Fibroblast of lung (primary cell): ENCODE measurements at places on chromosomes 13 and 19.

DNA sequence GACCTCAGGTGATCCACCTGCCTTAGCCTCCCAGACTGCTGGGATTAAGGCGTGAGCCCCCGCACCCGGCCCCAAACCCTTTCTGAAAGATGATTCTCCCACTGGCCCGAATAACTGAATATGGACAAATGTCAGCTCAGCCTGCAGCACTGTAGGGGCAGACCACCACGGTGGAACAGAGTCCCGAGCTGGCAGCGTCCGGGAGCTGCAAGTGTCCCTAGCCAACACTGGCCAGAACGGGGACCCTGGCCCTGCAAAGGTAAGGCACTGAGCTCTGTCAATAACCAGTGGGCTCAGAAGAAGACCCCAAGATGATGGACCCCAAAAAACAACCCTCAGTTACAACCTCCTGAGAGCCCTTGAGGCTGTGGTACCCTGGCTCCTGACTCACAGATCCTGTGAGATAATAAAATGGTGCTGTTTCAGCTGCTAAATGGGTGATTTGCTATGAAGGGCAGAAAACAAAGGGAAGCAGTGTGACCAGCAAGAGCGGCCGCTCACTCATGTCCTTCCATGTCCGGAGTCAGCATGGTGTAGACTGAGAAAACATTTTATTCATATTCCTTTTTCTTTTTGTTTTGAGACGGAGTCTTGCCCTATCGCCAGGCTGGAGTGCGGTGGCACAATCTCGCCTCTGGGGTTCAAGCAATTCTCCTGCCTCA, 1.6 kb downstream of the LSM7 start:
- DNase-seq, result no peak

GRCh38 chr13:32017474-32017873, 14.1 kb upstream of the FRY start:
- DNase-seq, result no peak

DNA sequence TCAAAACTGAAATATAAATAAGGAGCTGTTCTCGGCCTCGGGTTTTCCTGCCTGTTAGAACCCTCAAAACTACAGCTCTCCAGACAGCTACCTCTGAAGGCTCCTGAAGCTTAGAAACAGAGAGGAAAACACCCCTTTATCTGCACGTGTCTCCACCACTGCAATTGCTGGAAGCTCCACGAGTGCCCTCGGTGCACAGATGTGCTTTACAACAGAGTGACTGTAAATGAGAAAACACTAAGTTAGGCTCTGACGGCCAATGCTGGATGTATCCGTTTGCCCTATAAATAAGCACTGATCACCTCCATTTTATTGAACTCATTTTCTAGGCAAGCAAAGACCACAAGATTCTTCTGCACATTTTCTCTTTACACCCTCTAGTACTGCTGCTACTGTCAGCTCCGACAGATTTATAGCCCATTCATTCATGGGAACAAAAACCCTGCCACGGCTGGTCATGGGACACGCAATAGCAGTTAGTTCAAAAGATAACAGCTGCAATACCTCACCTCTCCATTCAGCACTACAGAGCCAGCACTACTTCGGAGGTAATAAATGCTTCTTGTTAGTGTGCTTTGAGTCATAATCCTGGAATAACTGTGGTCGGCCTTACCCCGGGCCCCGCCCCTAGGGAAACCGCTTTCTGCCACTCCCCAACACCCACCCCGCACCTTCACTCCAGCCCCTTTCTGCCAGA, 241.1 kb upstream of the ZNF507 start:
- peak; percentile 32 for DNase-seq

DNA sequence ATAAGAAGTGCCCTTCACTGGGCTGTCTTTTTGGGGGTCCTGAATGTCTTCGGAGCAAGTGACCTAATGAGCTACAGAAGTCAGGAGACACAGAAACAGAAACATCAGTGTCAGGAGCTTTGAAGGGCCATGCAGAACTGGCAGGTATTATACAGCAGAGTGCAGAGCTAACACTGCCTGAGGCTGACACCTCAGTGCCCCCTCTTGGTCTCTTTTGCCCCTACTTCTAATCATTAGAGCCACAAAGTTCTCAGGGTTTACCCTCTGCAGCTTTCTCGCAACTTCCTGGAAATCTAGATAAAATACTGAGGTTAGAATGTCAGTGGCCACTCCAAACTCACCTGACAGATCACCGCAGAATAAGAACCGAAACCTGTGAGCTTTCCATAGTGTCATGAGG, 172.7 kb downstream of the B3GLCT start:
- DNase-seq, result no peak

DNA sequence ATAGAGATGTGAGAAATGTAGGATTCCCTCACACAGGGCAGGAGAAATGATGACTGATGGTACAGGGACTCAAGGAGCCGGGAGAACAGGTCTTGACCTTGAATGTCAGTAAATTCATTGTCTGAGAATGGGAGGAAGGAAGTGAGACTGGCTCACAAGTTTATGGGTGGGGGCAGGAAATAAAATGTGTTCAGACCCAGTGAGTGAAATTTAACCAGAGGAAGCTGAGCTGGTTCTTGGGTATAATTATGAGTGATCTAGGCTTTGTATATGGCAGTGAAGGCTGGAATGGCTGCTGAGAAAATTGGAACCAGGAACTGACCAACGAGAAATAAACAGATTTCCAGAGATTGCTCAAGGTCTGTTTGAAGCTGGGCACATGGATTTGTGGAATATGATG, 6.3 kb upstream of the IGSF23 start:
- DNase-seq, result peak; percentile 69

DNA sequence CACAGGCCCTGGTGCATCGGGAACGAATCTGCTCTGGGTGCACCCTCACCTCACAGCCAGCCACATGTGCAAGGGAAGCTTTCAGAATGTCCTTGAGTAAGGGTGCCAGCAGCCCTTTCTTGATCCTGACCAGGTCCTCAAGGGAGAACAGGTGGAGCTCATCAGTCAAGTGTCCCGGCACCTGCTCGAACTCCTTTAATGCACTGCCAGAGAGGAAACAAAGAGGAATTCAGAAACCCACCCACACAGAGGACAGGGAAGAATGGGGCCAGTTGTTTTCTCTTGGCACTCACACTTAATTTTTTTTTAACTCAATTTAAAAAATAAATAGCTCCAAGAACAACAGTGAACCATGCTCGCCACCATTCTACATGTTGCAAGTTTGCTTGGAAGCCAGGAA, 41.7 kb downstream of the RUBCNL start:
- DNase-seq, result no peak

DNA sequence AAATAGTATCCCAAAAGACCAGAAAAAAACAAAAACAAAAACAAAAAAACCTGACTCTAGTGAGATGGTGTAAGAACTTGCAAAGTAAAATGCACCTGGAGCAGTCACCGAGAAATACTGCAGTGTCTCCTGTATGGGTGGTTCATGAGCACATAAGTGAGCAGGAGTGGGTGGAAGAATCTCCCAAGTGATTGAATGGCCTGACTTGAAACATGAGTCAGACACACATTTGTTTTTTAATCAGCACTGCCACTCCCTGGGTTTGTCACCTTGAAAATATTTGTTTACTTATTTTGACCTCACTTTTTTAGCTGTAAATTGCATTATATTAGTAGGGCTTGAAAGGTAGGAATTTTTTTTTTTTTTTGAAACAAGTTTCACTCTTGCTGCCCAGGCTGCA, 2.0 kb downstream of the ZNF431 start:
- no peak for DNase-seq

DNA sequence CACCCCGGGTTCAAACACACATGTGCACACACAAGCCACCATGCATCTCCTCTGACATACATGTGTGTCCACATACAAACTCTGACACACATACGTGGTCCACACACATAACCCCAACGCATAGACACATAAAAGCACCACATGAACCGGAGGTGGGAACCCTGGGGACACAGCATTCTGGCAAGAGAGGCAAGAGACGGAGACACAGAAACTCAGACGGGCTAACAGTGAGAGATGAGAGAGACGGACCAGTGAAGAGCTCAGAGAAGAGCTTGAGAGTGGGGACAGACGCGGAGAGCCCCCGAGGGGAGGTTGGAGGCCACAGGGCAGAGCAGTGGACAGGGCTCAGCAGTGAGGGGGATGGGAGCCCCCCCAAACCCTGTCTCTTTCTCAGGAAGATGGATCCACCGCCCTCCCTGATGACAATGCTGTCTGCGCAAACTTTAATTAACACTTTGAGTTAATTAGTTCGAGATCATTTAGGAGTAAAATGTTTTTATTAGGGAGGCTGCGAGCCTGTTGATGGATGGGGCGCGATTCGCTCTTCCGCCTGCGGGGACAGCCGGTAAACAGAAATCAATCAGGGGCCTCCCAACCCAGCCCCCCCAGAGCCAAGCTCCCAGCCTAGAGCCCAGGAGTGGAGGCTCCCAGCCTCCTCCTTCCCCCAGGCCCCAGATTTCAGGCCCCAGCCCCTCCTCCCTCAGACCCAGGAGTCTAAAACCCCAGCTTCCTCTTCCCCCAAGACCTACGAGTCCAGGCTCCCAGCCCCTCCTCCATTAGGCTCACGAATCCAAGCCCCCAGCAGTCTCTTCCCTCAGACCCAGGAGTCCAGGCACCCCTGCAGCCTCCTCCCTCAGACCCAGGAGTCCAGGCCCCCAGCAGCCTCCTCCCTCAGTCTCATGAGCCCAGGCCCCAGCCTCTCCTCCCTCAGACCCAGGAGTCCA, 9.5 kb upstream of the ERFL start:
- DNase-seq, result no peak

DNA sequence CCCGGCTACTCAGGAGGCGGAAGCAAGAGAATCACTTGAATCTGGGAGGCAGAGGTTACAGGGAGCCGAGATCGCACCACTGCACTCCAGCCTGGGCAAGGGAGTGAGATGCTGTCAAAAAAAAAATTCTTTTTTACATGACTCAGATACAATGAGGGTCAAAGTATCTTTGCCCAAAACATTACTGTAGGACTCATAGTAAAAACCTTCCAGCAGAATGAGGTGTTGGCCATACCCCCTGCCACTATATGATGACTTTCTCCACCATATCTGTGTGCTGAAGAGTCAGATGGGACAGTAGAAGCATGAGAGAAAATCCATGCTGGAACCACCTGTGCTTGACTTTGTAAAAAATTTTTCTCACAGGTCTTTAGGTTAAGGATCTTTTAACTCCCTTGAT, 86.7 kb downstream of the COL4A2 start:
- peak; percentile 37 for DNase-seq

GRCh38 chr13:113458253-113459065, 5.2 kb upstream of the ADPRHL1 start:
- peak; percentile 42 for DNase-seq

GRCh38 chr13:41812851-41813250, 148.1 kb downstream of the VWA8 start:
- no peak for DNase-seq

DNA sequence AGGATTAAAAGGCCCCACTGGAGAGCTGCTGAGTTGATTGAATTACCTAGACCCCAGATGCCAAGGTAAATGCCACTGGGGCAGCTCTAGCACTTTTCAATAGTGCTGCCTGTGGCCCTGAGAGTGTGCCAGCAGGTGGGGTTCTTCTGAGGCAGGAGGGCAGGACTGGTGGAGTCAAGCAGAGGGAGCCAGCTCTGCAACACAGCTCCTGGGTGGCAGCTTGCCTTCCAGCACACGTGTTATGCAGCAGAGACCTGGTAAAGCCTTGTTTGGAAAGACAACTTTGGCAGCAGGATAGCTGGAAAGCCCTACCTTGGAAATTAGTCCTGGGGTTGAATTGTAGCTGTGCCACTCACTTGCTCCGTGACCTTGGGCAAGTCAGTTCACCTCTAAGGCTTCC, 306.6 kb downstream of the ATP8A2 start:
- no peak for DNase-seq

GRCh38 chr13:98300956-98301641, 124.0 kb upstream of the RNF113B start:
- DNase-seq, result peak; percentile 71

DNA sequence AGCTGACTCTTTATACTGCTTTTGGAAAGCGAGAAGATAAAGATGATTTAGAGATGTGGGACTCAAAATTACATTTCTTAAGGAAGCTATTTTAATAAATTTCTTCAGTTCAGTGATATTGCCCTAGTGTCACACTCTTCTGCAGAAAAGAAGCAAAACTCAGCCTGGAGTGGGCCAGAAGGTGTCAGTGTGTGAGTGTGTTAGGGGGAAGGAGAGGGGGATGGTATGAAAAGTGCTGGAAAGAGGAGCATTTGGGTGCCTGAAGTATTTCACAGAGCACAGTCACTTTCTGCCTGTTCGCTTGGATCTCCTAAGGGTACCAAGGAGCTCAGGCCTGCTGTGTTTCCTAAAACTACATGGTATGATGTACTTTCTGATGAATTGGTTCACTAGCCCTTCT, 84.5 kb upstream of the FRY start:
- DNase-seq, result no peak

DNA sequence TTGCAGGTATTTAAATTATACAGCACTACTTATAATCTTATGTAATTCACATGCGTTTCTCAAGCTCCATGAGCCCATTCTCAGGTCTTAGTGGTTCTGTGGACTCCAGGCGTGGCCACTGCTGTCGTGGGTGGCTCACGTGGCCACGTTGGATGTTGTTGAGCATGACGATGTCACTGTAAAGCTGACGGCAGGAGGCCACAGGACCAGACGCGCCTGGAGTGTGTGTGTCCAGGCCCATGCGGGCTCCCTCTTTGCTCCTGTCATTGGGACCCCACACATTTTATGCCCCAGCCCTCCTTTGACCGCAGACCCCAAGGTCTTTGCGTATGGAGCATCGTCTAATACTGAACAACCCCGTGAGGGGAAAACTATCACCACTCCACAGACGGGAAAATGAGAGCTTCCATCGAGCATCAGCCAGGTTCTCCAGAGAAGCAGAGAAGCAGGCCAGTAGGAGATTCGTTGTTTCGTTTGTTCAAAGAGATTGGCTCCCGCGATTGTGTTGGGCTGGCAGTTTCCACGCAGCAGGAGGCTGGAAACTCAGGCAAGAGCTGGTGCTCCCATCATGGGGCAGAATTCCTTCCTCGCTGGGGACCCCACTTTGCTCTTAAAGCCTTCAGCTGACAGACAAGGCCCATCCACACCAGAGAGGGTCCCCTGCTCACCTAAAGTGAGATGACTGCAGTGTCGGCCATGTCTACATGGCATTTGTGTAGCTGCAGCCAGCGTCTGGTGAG, 129.3 kb upstream of the SPACA7 start:
- DNase-seq, result no peak

DNA sequence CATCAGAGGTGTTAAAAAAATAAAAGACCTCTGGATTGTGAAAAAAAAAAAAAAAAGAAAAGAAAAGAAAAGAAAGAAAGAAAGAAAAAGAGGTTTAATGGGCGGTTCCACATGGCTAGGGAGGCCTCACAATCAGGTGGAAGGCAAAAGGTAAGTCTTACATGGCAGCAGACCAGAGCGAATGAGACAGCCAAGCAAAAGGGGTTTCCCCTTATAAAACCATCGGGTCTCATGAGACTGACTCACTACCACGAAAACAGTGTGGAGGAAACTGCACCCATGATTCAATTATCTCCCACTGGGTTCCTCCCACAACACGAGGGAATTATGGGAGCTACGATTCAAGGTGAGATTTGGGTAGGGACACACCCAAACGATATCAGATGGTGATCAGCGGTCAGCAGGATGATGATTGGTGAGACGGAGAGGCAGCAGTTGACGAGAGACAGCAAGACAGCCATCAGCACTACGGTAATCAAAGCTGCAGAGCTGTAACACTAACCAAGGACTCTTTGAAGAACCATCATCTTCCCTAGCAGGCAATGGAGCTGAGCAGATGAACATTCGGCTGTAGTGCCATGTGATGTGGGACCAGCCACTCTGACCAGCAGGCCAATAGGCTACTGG, 3.9 kb upstream of the CD209 start:
- DNase-seq, result no peak

GRCh38 chr13:20294497-20294896, 62.4 kb upstream of the GJB6 start:
- no peak for DNase-seq

- DNase-seq, result peak; percentile 70
Observed at GRCh38 chr13:25945596-25945995, 106.2 kb downstream of the SHISA2 start.

- no peak for DNase-seq
Observed at GRCh38 chr13:49627831-49628652, at the start of gene ARL11. Gene ARL11 (plus strand): TSS chr13:49628507. CDS start chr13:49630448, 1,941 bp downstream.
